ENCODE measurements at places on chromosomes 1 and 21.

DNA sequence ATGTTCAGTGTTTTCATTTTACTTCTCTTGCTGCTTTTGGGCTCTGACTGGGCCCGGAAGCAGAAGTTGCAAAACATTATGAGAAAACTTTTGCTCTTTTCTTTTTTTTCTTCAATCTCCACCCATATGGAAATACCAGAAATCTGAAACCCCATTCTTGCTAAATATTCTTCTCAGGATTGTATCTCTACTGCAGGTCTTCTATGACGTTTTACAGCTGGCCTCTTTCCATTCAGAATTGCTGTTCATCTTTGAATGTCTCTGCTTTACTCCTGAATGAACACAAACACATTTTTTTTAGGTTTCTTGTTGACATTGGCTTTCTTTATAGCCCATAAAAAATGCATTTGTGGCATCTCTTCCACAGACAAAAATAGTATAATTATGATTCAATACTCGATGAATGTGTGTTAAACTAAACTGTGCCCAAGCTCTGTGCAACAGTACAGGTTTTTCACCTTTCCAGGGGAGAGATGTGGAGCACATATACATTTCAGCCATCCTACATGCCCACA lies 18.8 kb downstream of the PTPRC start:
- peak; percentile 98 for DNase-seq

DNA sequence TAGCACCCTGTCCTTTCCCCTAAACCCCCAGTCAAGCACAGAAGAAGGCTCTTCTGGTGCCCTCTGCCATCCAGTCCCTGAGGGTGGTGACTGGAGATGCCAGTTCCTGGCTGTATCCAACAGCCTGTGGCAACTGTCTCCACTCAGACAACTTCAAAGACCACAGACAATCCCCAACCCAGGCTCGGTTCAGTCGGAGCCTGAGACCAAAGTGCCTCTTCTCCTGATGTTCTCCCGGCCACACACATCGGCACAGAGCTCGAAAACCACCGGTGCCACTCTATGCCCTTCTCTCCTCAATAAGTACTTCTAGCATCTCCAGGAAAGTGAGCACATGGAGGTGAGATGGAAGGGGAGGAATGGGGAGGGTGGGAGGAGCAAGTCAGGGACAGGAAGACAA lies 39.6 kb upstream of the HMGB4 start:
- DNase-seq = no peak

- no peak for DNase-seq
These were observed 60.9 kb upstream of the ETS2 start for GRCh38 chr21:38744861-38745260.

- no peak for DNase-seq
These were observed 159.2 kb downstream of the GALNT2 start for GRCh38 chr1:230226007-230226800.

DNA sequence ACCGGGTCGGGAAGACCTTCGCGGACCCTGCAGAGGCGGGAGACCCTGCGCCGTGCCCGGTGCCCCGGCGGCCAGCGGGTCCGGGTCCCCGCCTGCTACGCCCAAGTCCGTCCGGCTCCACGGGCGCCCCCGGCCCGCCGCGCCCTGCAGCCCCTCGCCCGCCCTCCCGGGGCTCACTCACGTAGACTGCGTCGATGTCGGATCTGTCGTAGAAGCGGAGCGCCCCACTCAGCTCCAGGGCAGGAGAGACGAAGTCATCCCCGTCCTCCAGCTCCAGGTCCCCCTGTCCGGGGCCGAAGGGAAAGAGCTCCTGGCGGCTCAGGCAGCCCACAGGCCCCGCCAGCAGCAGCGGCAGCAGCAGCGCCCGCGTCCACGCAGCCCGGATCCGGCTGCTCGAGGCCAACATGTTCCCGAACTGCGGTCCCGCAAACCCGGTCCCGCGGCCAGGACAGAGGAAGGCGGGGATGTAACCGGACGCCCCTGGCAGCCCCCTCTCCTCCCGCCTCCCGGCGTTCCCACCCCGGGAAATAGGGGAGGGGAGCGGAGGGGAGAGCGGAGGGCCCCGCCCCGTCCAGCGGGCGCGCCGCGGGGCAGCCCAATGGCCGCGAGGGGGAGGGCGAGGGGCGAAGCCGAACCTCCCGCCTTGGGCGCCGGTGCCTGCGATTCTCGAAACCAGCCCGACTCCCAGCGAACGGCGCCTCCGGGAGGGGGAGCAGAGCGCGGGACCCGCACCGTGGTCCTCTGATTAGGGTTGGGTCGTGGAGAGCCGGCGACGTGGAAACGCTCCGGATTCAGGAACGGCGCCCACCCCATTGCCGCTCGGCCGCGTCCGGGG lies at the start of gene NID1:
NID1 (minus strand) TSS at position 417 of the 835 bp plus-strand sequence; CDS start at position 406, 11 bp downstream.
- DNase-seq = peak; percentile 87

GRCh38 chr1:27005648-27006496 lies 6.8 kb downstream of the TENT5B start:
- DNase-seq = no peak

- no peak for DNase-seq
These were observed 16.5 kb downstream of the NES start for GRCh38 chr1:156660752-156661112.

GRCh38 chr1:162829268-162829667 lies 31.7 kb downstream of the CCDC190 start:
- DNase-seq = no peak

- DNase-seq = no peak
These were observed 61.2 kb downstream of the PTPRC start for GRCh38 chr1:198700016-198700392.

DNA sequence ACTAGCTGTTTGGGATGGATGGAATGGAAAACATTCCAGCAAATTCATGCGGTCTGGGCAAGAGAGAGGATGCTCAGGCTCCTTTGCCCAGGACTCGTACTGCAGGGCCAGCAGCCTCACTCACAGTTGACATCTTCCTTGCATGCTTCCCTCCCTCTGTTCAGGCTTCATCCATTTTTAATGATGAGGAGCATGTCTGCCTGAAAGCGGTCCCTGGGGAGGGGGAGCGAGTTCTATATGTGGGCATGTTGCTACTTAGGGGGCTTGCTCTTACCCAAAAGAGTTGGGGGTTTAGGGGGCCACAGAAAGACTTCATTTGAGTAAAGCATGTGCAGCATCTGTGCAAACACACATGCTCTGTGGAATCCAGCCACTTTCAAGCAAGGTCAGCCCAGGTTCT lies 98.2 kb downstream of the HMGB4 start:
- no peak for DNase-seq

DNA sequence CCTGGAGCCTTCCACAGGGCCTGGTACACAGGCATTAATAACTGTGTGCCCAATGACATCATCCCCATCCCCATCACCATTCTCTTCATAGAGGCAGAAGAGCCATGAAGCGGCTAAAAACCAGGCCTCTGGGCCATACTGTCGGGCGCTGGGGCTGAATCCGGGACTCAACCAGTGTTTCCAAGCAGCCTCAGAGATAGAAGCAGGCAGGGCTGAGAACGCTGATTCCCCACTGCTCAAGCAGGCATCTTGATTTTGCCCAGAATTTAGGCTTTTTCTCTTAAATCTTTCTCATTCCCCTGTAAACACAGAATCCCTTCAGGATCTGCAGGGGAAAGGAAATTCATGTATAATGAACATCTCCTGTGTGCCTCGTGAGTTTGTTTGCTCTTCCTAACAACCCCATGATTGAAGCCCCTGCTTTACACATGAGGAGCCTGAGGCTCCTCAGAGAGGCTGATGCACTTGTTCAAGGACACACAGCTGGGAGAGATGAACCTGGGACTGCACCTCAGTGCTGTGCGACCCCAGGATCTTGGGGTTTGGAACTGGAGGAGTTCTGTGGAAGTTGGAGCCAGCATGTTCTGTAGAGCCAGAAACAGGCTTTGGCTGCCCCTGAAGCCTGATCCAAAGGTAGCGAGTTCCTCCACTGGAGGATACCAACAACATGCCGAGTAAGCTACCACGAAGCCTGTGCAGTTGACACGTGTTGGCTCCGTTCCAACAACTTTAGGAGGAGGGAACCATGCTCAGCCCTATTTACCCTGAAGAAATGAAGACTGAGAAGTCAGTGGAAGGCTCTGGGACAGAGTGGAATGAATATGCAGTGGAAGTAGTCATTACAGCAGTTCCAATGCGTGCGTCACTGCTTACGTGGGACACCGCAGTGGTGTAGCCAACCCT lies 55.5 kb downstream of the EDN2 start:
- no peak for DNase-seq

DNA sequence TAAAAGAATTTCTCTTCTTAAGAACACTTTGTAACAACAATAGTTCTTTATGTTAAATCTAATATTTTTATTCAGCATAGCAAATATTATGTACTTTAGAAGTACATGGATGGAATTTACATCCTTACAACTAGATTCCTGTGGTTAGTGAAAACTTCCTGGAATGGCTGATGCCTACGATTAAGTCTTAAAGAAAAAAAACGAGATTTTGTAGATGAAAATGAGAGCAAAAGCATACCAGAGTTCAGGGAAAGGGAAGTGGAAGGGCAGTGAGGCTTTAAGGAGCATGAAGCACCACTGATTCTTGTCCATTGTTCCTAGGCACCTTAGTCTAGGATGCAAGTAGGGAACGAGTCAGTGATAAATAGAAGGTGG lies 26.7 kb downstream of the CFH start:
- DNase-seq = peak; percentile 88

Data from fibroblast of skin of back (primary cell).